Inflammatory macrophage treated with lipopolysaccharide for 1 hour (primary cell): ENCODE measurements at places on chromosomes 5 and 9.
A peak's percentile ranks its signal among the peaks of the same experiment; 100 is the strongest.

DNA sequence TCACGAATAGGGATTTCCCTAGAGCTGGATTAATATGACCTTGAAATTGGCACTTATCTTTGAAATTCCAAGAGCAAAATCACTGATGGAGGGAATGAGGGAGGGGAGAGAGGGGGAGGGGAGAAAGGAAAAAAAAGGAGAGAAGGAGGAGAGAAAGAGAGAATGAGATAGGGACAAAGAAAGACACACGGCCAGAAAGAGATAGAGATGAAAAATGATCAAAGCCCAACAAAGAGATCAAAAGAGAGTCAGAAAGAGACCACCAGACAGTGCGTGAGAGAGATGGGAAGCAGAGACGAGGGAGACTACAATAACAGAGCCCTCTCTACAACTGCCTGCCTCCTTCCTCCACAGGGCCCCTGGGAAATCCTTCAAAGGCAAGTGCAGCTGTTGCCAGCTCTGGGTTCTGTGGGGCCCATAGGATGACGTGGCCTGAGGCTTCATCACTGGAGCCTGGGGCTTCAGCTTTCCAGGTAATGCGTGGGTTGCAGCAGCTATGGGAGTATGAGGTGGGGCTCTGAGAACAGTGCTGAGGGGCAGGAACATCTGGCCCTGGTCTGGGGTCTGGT, 58.3 kb upstream of the SHB start:
- no peak for DNase-seq

DNA sequence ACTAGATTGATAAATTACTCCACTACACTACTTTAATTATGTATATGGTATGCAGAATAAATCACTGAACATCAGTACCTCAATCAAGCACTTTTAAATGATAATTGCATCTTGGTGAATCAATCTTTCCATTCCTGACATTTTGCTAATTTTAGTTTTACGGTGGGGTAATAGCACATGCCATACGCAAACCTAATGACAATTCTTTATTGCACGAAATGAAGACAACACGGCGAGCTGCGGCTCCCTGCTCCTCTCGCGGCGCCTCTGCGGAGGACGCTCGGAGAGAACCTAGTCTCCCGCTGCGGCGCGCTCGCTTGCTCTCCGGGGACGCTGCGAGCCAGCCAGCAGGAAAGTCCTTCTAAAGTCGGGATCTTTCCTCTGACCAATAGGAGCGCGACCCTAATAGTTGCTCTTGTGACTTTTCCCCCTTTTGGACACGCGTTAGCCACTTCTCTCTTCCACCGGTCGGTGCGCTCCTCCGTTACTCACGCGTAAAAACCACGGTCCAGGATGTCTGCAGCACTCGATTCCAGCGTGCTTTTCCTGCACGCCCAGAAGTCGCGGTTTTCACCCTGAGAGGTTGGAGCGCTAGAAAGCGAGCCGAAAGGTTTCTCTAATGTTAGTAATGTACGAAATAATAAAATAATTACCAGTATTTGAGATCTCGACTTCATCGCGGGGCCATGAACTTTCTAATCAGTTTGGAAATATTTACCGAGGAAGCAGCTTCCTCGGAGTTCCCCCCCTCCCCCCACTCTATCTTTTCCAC, 1.0 kb upstream of the MEF2C start:
- peak; percentile 31 for DNase-seq

DNA sequence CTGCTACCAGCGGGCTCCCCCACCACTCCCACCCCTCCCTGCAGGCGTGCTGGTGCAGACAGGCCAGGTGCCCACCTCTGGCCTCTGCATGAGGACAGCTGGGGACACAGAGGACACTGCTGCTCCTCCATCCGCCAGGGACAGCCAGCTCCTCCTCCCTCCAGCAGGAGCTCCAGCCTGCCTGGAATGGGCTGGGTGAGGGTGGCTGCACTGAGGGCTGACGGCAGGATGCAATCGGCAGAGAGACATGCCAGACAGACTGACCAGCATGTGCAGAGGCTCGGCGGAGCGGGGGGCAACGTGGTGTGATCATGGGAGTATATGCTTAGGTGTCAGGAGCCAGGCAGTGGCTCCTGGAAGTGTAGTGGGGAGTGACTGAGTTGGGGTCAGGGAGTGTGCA, 68.4 kb downstream of the RASGEF1C start:
- no peak for DNase-seq

GRCh38 chr5:166535641-166536040, 1755.8 kb upstream of the WWC1 start:
- DNase-seq, result no peak

GRCh38 chr9:121902461-121903135, 190.5 kb downstream of the TTLL11 start:
- no peak for DNase-seq

DNA sequence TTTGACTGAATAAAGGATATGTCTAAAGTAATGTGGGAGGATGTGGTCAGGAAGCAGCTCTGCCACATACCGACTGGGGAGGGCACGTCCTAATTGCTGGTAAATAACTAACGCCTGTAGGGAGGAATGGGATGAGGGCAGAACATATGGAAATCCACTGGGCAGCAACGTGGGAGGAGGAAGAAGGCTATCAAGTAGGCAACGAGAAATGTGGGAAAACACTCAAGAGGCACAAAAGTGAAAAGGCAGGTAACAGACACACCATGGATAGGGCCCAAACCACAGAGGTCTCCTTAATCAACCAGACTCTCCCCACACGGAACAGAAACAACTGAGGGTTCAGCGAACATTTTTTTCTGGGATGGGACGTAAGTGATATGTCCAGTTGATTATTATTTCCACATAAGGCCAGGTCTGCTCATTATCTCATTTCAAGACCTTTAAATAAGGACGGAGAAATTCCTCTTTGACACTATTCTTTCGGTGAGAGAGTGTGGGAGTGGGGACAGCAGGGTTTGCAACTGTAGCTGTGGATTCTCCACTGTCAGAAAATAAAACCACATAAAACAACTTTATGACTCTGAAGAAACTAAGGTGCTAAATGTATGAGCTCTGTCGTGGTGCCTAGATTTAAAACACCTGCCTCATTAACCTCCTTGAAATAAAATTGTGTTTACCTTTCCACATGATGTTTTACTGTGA, 17.0 kb downstream of the IARS1 start:
- DNase-seq, result no peak

DNA sequence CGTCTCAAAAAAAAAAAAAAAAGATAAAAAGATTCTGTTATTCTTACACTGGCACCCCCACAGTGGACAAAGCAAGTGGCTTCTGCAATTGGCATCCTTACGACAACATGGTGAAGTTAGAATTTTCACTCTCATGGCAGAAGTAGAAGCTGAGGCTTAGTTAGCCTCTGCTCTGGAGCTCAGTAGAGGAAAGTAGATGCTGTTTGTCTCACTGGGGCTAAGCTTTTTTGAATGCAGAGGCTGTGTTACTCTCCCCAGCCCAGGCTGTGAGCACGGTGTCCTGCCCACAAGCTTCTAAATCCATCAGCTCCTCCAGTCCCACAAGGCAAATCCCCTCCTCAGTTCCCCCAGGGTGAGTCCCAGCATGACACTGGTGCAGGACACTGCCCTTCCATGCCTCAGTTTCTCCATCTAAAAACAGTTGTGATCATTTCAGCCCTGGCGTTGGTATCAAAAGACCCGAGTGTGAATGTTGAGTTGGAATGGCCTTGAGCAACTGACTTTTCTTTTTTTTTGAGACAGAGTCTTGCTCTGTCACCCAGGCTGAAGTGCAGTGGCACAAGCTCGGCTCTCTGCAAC, 22.6 kb upstream of the PHF19 start:
- peak; percentile 39 for DNase-seq

- no peak for DNase-seq
These were observed 257.9 kb upstream of the ADAMTS16 start for GRCh38 chr5:4882186-4882585.

GRCh38 chr9:104494808-104495207, 9.3 kb upstream of the OR13F1 start:
- no peak for DNase-seq

- no peak for DNase-seq
These were observed 97.4 kb downstream of the TMC1 start for GRCh38 chr9:72618811-72619210.

DNA sequence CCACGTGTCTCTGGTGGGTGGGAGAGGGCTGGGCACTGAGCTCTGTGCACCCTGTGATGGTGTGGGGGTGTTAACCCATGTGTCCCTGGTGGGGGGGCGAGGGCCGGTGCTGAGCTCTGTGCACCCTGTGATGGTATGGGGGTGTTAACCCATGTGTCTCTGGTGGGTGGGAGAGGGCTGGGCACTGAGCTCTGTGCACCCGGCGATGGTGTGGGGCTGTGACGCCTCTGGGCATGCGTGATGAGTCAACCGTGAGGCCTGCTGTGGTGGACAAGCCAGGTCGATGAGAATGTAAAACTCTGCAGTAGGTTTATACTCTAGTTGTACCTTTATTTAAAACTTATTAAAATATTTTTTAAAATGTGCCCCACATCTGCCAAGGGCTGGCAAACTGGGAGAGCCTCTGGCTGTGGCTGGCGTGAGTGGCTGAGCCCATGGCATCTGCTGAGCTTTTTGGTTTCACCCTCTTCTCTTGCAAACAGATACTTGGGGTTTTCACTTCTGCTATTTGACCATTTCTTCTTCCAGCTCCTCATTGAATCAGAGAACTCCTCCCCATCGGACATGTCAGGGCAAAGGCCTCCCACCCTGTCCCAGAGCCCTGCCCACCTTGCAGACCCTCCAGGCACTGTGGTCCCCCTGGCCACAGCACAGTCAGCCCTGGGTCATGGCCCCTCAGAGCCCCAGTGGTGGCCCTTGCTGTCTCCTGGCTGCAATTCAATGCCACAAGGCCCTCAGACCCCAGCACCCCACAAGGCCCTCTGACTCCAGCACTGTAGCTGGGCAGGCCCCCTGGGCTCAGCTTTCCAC, 18.5 kb upstream of the EXOC3 start:
- peak; percentile 44 for DNase-seq

GRCh38 chr5:54251981-54252380, 58.4 kb downstream of the ARL15 start:
- DNase-seq, result no peak

DNA sequence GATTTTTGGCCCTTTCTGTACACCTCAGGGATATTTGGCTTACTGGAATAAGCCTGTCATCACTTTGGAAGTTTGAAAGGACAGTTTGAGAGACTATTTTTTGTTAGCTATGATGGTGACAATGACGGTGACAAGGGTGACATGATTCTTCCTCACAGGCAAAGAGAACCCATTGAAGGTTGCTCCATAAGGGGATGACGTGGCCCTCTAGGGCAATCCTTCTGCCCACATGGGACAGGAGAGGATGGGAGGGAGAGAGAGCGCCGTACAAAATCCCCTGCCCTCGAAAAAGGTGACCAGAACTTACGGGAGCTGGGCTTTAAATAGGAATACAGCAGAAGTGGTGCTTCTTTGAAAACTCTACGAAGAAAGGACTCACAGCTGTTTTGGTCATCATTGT, 22.6 kb downstream of the HRH2 start:
- peak; percentile 61 for DNase-seq

DNA sequence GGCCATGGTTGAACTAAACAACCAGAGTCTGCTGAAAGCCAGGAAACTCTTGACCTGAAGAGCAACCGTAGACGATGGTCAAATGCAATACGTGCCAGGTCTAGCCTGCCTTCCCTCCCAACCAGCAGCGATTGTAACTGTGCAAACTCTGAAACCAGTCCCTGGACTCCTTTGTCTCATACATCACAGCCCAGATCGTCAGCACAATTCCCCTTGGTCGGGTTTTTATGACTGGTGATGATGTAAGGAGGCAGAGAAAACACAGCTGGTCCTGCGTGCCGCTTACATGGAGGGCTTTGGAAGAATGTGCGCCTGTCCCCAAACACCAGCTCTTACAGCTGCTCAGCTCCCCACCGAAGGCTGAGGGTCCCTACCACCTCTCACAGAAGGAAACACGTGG, 24.6 kb downstream of the SMIM23 start:
- DNase-seq, result no peak

GRCh38 chr9:106874031-106874430, 11.1 kb downstream of the ZNF462 start:
- DNase-seq, result no peak

DNA sequence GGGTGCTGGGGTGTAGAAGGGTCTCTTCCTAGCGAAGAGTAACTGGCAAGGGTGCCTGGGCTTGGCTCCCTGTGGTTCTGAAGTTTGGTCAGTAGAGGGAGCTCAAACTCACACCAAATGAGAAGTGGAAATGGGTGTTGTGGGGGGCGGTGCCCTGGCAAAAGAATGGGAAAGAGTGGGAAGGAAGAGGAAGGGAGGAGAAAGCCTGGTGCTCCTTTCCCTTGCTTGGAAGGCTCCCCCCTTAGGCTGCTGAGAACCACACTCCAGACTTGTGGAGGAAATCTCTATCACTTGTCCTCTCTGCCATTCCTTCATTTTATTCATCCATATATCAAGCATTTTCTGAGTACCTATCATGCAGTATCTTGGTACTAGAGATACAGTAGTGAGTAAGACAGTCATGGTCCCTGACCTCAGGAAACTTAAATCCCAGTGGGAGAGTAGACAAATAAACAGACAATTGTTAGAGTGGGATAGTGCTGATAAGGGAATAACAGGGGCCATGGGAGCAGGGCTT, 13.0 kb downstream of the SLC4A9 start:
- DNase-seq, result peak; percentile 55
